Caco-2 (cell line): ENCODE measurements at places on chromosomes 12 and 14. TPM values are rescaled to one million over a fixed set of nuclear protein-coding genes. Genes with fewer than 3 reads are reported as not detected.

- H3K4me1 ChIP-seq, result no peaks in the 10 kb centered on the region
- H3K36me3 ChIP-seq, result no peaks in the 10 kb centered on the region; the same call in 1 of the 2 replicates
- H3K27me3 ChIP-seq, result no peaks in the 10 kb centered on the region; the same call in 1 of the 2 replicates
- no peak overlapping the region for H3K27ac ChIP-seq
- DNase-seq, result no peak
- H3K4me3 ChIP-seq, result no peak overlapping the region
Observed at GRCh38 chr14:38205119-38205813, 2.4 kb upstream of the SSTR1 start.

Gene ITGB7
- total RNA-seq, result 1.1 TPM in 2 replicates

GRCh38 chr12:104790296-104791125 lies 167.6 kb downstream of the SLC41A2 start:
- no peaks in the 10 kb centered on the region for H3K4me1 ChIP-seq
- DNase-seq, result peak; percentile 39
- H3K4me3 ChIP-seq, result no peak overlapping the region
- no peaks in the 10 kb centered on the region for H3K36me3 ChIP-seq
- H3K27ac ChIP-seq, result no peak overlapping the region

Gene KCNH3
- 0.16 and 0.27 TPM in 2 replicates for total RNA-seq

Gene MIPOL1
- total RNA-seq, result 18.7 and 20.9 TPM in 2 replicates

Gene NTN4
- total RNA-seq, result 54.1 and 55.0 TPM in 2 replicates

DNA sequence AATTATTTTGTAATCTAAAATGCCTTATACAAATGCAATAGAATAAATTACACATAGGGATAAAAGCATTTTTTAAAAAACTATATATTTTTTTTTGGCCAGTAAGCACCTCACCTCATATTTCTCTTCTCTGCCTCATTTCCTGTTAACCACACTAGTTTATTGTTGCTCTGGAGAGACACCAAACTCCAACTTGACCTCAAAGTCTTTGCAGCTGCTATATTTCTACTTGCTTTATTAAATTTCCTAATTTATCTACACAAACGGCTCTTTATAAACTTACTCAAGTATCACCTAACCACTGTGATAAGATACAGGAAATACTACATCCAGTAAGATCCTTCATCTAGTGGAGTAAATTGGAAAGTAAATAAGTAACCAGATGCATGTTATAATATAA lies 622.3 kb downstream of the C12orf50 start:
- no peak for DNase-seq
- no peak overlapping the region for H3K4me3 ChIP-seq
- no peak overlapping the region for H3K27ac ChIP-seq
- H3K36me3 ChIP-seq, result no peaks in the 10 kb centered on the region
- H3K4me1 ChIP-seq, result no peaks in the 10 kb centered on the region
- no peaks in the 10 kb centered on the region for H3K27me3 ChIP-seq

Gene INSM2
- 0.14 TPM in 1 of 2 replicates, not detected in the other for total RNA-seq
